ENCODE measurements at places on chromosomes 2 and 18.

GRCh38 chr2:641164-641871, 35.9 kb downstream of the TMEM18 start:
- no peaks in the 10 kb centered on the region for H3K36me3 ChIP-seq
- DNase-seq = no peak
- H3K27ac ChIP-seq = no peak overlapping the region

DNA sequence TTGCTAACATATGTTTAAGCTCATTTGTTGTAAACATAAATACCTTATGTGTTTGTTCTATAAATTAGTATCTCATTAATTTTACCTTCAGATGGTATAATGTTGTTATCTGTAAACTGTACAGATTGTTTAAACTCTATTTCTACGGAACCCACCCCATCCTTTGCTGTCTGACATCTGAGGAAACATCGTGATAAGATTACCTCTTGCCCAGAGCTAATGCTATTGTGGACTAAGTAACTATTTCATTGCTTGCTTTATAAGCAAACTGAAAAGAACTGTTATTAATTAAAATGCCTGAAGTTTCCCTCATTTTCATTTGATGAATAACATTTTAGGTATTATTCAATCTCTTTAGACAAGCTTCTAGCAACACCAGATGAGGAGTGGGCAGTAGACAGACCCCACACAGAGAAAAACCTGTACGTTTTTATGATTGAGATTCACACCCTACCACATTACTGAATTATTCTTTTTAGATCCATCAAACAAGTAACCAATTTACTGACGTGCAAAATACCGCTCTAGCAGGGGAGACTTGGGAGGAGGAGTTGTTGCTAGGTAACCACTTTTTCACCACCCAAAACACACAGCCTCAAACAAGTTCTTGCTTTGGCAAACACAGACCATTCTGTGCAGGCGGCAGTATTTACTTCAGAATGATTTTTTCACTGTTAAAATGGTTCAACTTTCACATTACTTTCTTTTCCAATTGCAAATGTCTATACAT, 1.9 kb upstream of the SYT4 start:
- H3K36me3 ChIP-seq = no peaks in the 10 kb centered on the region
- no peaks in the 10 kb centered on the region for H3K27me3 ChIP-seq
- H3K27ac ChIP-seq = no peak overlapping the region
- H3K4me1 ChIP-seq = no peaks in the 10 kb centered on the region

- no peak overlapping the region for H3K27ac ChIP-seq
- peaks cover 52% of the 10 kb centered on the region for H3K4me1 ChIP-seq
- no peaks in the 10 kb centered on the region for H3K36me3 ChIP-seq
Measured at GRCh38 chr18:44731530-44732237, 51.0 kb downstream of the SETBP1 start.

- no peak for DNase-seq
- no peaks in the 10 kb centered on the region for H3K36me3 ChIP-seq
- no peaks in the 10 kb centered on the region for H3K27me3 ChIP-seq
- H3K4me3 ChIP-seq = no peak overlapping the region
Measured at GRCh38 chr2:34093790-34094189, 494.7 kb upstream of the FAM98A start.

DNA sequence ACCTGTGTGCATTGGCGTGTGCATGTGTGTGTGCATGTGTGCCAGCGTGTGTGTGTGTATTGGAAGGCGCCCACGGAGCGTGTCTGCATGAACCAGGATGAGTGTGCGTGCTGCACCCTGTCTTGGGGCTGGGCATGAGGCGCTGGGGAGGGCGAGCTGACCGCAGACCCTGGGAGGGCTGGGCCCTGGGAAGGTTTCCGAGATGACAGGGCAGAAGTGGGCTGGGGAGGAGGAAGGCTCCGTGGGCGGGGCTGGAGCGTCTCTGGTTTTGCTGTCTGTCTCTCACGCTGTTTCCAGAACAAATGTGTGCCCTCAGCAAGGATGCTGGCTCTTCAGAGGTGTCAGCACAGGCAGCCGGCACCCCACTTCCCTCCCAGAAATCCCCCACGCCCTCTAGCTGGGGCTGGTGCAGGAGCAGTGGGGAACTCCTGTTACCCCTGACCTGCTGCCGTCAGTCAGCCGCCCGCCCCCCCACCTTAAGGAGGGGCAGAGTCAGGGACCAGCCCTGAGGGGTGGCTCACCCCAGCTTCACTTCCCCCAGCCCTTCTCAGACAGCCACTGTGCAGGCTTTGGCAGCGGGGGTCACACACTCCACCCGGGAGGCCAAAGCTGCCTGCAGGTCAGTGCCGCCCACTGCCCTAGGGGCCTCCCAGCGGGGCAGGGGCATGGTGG, at the start of gene GPR35:
TSS of gene GPR35 (plus strand) at position 531 of the 672 bp plus-strand sequence. CDS start 4,473 bp downstream, outside the sequence.
- H3K4me3 ChIP-seq = no peak within 1 kb of the TSS
- DNase-seq = peak; percentile 44
- H3K36me3 ChIP-seq = no peaks in the 10 kb centered on the region

GRCh38 chr2:235921508-235922191, 246.5 kb downstream of the GBX2 start:
- peaks cover 1% of the 10 kb centered on the region for H3K27me3 ChIP-seq
- H3K27ac ChIP-seq = no peak overlapping the region
- DNase-seq = no peak
- no peaks in the 10 kb centered on the region for H3K4me1 ChIP-seq
- no peaks in the 10 kb centered on the region for H3K36me3 ChIP-seq

DNA sequence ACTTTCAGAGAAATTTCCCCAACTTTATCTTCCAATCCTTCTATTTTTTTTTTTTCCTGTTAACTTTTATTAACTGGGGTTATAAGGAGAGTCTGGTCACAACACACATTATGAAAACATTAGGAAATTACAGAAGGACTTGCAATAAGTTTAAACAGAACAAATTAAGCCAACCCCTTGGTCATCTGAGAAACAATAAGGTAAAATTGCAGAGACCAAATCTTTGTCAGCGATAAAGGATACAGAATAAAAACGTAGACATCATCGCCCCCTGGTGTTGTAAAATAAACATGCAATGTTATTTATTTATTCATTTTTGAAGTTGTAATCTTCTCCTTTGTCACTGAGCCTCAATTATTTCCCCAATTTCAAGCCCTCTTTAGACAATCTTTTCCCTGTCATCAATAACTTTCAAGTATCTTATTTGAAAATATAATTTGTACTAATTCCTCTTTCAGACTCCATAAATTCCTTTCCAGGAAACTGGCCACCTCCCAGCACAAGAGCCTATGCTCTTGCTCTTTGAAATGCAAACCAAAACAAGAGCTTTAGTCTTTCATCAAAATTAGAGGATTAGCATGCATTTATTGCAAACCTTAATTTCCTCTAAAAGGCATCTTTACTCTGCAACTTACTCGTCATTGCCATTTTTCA, 19.5 kb downstream of the G6PC2 start:
- H3K27ac ChIP-seq = no peak overlapping the region
- no peak overlapping the region for H3K4me3 ChIP-seq
- DNase-seq = peak; percentile 45

DNA sequence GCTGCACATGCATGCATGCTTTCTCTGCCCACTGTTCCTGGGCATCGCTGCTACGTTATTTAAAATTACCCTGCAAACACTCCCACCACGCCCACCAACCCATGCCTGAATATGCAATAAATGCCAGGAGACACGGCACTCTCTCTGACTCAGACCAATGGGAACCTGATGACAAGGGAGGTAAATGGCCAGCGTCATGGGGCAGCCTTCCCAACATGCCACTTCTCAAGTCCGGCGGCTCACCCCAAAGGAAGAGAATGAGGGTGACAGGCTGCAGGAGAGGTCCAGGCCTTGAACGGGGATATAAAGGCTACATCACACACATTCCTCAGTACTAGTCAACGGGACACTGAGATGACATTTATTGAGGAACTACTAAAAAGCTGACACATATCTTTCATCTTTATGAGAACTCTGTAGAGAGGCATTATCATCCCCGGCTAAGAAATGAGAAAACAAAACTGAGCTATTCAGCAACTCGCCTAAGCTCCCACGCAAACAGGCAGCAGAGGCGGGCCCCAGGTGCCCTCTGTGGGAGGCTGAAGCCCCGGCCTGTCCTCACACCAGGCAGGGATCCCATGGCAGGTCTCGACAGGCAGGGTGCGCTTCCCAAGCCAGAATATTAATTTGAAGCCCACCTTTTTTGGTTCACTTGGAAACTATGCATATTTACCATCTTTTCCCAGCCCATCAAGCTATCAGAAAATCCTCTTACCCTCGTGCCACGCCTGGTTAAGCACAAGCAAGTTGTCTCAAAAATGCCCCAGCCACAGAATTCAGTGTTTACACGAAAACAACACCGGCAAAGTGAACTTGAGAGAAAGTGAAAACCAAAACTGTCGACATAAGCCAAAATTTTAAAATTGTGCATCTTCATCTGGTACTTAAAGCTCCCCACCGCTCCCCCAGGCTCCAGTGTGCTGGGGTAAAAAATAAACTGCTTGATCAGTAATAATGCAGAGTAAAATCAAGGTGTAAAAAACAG, 166.3 kb downstream of the HDAC4 start:
- H3K4me1 ChIP-seq = no peaks in the 10 kb centered on the region
- H3K36me3 ChIP-seq = no peaks in the 10 kb centered on the region
- H3K27me3 ChIP-seq = no peaks in the 10 kb centered on the region
- no peak for DNase-seq

- no peak overlapping the region for H3K4me3 ChIP-seq
- no peaks in the 10 kb centered on the region for H3K27me3 ChIP-seq
- H3K4me1 ChIP-seq = no peaks in the 10 kb centered on the region
- no peak overlapping the region for H3K27ac ChIP-seq
Measured at GRCh38 chr2:229050133-229050532, 221.0 kb downstream of the PID1 start.
